ENCODE measurements at places on chromosomes 2 and 18.
A peak's percentile ranks its signal among the peaks of the same experiment; 100 is the strongest.

DNA sequence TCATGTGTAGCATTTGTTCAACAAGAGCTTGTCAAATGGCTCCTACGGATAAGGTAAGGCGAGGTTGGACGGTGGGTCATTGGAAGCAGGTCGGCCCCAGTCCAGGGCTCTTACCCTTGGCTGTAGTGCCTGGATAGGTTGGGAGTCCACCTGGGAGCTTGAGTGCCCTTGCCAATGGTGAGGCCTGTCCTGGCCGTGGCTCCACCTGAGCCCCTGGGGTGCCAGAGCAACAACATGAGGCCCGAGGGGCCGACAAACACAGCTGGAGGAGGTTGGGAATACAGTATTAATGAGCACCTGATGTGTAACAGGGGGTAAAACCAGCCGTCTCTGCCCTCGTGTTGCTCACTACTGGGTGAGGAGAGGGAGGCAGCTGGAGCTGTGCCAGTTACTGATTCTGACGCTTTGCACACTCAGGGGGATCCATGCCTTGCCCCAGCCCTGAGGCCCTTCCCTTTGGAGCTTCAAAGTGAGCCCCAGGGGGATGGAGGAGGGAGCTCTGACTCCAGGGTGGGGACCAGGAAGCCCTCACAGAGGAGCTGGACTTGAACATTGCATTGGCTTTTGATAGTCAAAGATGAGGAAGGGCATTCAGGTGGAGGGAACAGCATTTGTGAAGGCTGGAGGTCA, 87.2 kb downstream of the RHOB start:
- DNase-seq: no peak

DNA sequence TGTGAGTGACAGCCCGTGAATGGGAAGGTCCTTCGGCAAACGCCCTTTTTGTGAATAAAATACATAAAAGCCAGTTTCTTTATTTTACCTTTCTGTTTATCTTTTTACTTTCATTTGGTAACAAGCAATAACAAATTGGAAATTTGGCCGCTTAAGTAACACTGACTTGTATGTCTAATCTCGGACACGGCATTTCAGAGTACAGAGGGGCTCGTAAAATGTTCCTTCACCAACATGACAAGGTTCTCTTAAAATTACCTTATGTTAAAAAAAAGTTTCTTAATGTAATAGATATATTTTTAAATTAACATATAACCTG, 558 bp upstream of the NEMP2 start:
- DNase-seq: no peak

GRCh38 chr2:43218155-43218701, 8.2 kb downstream of the ZFP36L2 start:
- DNase-seq: no peak

GRCh38 chr2:19839438-19839837, 62.3 kb downstream of the TTC32 start:
- no peak for DNase-seq

DNA sequence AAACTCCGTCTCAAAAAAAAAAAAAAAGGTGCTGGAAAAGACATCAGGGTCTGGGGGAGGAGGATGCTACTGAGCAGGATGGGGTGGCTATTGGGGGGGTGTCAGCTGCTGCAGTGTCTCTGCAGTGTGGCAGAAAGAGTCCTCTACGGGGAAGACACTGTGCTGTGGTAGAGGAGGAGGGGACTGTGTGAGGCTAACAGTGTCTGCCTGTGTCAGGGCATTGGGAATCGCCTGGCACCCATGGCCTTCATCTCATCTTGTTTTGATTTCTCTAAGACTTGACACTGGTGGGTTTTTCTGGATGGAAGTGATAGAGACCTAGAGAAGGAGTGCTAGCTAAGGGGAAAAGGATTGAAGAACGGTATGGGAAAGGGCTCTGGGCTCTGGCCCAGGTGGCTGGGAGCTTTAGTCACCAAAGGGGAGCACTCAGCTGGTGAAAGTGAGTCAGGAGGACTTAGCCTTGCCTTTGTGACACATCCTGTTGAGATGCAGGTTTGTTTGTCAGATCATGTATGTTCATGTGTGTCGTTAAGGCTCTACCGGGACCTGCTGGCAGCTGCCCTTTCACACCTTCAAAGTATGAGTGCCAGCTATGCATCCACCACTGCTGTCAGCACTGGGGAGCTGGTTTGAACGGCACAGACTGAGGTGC, 58.0 kb downstream of the FARP2 start:
- DNase-seq: no peak

DNA sequence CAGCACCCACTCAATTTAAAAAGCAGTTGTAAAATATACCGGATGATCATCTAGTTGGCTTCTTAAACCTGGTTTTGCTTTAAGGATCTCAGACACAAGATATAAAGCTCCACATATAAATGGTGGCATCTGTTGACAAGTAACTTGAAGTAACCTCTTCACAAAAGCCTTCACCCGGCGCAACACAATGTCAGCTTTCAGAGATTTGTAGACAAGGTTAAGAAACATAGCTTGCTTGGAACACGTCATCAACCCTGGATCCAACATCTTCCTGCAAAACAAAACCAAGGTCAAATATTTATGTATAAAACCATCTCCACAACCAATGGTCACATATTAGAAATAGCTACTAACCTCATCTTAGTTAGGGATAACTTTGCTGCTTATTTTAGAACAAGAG, 8.3 kb downstream of the CEBPZ start:
- DNase-seq: no peak

DNA sequence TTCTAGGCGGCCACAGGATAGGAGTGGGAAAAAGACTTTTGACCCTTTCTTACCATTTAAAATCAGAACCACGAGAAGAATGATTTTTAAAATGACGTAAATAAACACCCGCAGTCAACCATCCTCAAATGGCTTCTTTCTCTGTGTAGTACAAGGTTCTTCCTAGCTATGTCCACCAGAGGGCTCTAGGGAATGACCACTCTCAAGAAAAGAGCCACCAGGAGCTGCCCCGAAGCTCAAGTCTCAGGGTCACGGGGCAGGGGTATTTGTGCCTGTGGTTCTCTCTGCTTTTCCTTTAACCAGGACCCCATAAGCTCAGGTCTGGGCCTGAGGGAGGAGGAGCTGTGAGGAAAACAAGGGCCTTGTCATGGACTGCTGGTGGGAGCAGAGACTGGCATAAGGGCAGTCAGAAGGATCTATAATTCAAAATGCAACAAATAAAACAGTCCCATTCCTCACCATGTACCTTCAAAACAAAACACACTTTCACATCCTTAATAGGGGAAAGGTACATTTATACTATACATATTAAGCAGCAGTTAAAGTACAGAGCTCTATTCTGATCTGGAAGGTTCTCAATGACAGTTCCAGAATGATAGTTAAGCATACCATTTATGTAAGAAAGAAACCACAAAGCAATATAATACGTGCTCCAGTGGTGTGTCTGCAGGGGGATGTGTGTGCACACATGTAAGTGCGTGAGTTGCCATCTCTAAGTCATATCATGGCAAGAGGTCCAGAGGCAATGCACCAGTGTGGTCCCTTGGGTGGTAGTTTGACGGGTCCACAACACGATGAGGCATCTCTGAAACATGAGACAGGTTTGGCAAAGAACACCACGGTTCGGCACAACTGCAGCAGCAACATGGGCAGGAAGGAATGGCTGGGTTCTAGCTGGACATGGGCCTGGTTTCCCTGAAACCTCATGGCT, 18.6 kb downstream of the LYPD1 start:
- DNase-seq: peak; percentile 81

GRCh38 chr2:36373149-36373926, 17.8 kb downstream of the CRIM1 start:
- DNase-seq: peak; percentile 86

DNA sequence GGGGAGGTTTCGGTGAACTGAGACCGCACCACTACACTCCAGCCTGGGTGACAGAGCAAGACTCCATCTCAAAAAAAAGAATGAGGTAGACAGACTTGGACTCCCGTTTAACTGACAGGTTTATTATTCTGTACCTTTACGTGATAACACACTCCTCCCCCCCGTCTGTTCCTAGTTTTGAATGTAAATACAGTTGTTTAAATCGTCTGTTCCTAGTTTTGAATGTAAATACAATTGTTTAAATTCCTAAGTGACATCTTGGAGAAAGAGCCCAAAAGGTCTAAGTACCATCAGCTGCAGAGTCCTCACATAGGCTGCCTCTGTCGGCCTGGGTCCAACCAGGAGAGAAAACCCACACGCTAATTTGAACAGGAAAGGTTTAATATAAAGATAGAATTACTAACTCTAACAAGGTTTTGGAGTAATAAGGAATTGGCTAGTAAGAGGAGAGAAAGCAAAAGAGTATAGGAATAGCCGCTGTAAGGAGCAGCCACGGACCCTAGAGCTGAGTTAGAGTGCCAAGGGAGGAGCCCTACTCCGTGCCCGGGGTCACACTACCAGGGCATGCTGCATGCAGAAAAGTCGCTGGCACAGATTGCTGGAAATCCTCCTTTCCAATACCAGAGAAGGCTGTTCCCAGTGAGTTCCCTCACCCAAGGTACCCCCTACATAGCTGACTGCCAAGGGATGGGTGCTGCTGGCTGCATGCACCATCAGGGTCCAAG, 83.5 kb upstream of the RANBP2 start:
- DNase-seq: no peak

- no peak for DNase-seq
Observed at GRCh38 chr2:239378918-239379640, 21.7 kb downstream of the HDAC4 start.

DNA sequence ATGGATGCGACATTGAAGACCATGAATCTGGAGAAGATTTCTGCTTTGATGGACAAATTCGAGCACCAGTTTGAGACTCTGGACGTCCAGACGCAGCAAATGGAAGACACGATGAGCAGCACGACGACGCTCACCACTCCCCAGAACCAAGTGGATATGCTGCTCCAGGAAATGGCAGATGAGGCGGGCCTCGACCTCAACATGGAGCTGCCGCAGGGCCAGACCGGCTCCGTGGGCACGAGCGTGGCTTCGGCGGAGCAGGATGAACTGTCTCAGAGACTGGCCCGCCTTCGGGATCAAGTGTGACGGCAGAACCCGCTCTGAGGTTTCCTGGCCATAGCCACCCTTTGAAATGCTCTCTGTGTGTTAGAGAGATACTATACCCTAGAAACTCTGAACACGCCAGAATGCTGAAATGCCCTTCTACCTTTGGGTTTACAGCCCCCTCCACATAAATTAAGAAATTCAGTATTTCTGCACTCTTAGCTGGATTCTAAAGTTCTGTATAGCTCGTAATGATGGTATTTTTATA, 659 bp downstream of the CHMP1B start:
- DNase-seq: peak; percentile 46

DNA sequence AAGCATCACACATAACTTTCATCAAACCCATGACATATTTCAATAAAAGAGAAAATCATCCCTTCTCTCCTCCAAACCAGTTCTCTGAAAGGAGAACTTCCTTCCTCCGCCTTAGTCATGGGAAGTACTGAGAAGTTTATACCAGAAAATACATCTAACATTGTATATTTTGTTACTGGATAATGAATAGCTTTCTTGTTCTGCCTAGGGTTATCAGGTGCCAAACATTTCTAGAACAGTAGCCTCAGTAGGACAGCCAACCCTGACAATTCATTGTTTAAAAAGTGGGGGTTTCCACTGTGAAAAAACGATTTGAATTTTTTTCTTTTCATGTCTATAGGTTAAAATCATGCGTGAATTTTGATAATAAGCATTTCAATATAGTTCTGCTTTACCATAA, 16.0 kb upstream of the DAW1 start:
- no peak for DNase-seq

GRCh38 chr18:71322201-71322600, 1033.4 kb downstream of the SOCS6 start:
- no peak for DNase-seq

- no peak for DNase-seq
Observed at GRCh38 chr2:70979626-70980025, 1.2 kb downstream of the ANKRD53 start.

DNA sequence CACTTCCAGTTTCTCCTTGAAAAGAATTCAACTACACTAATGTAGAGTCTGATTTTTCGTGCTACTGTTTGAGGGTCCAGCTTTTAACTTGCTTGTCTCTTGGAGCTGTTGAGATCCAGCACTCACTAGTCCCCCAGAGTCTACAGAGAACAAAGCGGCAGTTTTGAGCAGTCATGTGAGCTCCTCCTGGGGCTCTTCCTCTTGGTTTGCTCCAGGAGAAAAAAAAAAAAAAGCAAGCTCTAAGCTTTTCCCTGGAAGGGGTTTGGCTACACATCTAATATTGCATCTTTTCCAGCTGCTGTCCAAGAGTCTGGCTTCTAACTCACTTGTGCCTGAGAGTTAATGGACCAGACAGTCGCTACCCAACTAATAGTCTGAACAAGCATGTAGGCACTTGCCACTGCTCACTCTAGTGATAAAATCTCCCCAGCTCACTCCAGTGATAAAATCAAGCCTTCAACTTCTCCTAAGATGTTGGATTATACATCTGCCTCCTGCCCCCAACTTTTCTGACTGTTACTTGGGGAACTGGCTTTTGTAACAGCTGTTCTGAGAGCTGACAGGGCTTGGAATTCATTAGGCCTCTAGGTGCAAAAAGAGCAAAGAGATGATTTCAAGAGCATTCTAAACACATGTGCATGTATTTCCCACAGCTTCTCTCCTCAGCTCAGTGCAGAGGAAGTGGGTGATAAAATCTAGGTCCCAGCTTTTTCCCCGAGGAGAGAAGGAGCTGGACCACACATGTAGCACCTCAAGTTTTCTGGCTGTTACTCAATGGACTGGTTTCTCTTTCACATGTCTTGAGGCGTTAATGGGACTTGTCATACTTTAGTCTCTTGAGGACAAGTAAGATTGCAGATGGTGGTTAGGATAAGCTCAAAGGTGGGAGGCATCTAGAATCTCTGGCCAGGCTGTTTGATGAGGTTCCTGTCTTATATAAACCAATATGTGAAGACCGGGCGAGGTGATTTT, 750.5 kb downstream of the LRP1B start:
- no peak for DNase-seq

- peak; percentile 17 for DNase-seq
Observed at GRCh38 chr18:49486606-49486952, 455 bp downstream of the C18orf32 start.

DNA sequence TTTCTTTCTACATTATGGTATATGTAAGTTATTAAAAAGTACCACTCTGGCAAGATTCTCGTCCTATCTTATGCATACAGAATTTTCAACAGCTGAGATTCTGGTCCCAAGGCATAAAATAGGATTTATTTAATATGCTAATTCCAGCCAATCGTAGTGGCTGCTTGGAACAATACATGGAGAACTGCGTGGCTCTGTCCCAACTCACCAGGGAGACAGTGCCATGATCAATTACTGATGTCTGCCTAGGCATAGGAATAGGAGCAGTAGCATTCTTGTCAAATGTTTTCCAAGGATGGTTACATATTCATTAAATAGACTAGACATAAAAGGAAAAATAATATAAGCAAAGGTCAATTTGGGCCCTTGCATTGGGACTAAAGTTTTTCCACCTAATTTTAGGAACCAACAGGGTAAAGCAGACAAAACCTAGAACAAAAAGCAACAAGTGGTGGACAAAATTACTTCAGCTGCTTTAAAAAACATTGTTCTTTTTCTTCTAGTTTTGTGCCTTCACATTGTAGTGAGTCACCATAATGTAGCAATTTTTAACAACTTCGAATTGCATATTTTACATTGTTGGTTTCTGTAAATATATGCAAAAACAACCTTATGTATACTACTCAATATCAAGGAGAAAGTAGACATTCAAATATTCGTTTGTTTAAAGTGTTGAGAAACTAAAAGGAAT, 232.8 kb upstream of the ATP5MC3 start:
- no peak for DNase-seq

Measured in fibroblast of pulmonary artery (primary cell).